Skin of body (tissue), 3 donors: ENCODE measurements at places on chromosomes 7 and 10.

GRCh38 chr10:8331896-8332729 is 277.6 kb downstream of the GATA3 start:
- DNase-seq, result no peak

DNA sequence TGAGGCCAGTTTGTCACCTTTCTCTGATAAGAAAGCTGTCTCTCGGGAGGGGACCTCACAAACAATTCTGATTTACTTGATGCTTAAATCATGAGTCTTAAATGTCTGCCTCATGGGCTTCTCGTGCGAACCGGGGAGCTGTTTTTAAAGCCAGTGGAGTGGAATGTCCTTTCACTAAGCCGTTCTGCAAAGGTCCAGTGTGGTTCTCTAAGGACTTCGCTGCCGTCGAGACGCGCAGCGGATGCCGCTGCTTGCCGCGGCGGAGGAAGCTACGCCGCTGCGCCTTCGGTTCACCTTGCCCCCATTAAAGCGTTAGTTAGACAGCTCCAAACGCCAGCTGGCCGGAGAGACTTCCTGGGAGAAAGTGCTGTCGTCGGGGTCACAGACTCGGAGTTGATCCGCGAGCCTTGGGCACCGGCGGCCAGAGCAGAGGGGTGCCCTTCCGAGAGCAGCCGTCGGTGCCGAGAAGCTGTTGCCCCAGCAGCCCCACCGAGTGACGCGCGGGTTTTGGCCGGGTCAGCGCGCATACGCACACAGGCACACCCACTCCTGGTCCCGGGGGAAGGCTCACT is 1.3 kb upstream of the HMX3 start:
- DNase-seq, result no peak

DNA sequence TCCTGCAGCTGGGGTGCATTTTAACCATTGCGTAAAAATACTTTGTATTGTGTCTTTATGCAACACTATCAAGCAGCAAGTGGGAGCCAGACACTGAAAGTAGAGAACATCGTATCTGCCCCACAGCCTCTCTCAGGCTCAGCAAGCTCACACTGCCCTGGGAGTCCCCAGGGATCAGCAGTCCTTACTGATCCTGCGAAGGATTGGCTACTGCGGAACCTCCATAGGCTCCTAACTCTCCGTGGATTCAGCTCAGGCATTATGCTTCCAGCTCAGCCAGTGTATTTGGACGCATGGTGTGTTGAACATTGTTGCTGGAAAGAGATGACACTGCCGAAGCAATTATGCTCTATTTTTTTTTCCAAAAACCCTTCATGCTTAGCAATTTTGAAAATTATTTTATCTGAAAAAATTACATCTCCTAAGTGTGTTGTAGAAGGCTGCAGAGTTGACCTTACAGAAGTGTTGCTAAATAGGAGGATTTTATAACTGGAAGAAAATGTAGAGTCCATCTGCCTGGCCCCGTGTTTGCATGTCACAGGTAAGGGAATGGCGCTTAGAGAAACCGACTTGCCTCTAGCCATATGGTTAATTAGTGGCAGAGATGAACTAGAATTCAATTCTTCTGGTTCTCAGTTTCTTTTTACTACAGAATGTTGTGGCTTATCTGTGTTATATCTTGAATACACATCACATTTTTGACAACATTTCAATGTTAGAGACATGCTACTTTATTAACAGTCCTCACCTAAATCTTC is 276.4 kb upstream of the COBL start:
- DNase-seq, result no peak

DNA sequence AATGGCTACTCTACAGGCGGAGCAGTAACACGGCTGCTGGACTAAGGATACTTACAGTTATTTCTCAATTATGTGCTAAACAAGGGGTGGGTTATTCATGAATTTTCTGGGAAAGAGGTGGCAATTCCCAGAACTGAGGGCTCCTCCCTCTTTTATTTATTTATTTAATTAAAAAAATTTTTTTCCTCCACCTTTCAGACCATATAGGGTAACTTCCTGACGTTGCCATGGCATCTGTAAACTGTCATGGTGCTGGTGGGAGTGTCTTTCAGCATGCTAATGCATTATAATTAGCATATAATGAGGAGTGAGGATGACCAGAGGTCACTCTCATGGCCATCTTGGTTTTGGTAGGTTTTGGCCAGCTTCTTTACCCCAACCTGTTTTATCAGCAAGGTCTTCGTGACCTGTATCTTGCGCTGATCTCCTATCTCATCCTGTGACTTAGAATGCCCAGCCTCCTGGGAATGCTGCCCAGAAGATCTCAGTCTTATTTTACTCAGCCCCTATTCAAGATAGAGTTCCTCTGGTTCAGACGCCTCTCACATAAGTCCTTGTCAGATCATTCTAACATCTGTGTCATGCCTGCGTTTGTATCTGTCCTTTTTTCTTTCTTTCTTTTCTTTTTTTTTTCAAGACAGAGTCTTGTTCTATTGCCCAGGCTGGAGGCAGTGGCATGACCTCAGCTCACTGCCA is 15.9 kb upstream of the STOX1 start:
- DNase-seq, result no peak
